ENCODE measurements at places on chromosomes 4 and X.

DNA sequence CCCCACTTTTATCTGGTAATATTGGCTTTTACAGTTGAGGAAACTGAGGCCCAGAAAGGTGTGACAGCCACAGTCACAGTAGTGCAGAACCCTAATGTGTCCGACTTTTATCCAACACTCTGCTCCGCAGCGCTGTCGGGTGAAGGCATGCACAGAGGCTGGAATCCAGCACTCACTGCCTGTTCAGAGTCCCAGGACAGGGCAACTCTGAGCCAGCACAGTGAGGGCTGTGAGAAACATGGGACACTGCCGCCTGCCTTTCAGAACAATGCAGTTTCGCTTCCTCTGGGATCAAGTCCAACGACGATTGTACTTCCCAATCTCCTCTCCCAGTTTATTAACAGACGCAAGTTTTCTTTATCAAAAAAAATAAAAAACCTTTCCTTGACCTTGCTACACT is 41.9 kb upstream of the PDGFRA start:
- DNase-seq: no peak

GRCh38 chr4:182928061-182928460 is 10.9 kb upstream of the DCTD start:
- no peak for DNase-seq

GRCh38 chr4:24131954-24132673 is 242.3 kb upstream of the PPARGC1A start:
- no peak for DNase-seq

GRCh38 chrX:27446423-27446822 is 16.7 kb downstream of the PPP4R3C start:
- DNase-seq: no peak

- DNase-seq: no peak
Observed at GRCh38 chr4:112857461-112857860, 192.0 kb upstream of the ANK2 start.

DNA sequence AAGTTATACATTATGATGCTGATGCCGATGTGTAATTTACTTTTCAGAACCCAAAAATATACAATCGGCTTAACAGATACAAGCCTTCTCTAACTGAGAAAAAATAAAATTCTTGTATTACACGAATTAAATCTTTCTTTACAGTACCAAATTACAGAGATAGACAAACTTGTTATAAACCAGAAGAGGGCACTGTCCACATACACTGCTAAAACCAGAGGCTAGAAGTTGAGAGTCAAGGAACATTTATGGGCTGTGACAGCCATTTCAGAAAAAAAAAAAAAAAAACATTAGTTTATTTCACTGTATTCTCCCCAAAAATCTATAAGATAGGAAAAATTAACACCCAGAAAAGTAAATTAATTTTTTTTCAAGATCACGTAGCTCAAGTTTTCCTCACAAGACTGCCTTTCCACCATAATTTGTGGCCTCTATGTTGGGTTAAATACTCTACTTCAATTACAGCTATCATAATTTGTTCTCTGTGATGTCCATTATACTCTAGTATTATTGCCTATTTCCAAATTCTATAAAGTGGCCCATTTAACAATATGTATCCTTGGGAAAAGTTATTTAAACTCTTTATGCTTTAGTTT is 12.0 kb downstream of the EREG start:
- peak; percentile 55 for DNase-seq

- DNase-seq: no peak
Observed at GRCh38 chr4:21447301-21448054, 501.1 kb downstream of the KCNIP4 start.

DNA sequence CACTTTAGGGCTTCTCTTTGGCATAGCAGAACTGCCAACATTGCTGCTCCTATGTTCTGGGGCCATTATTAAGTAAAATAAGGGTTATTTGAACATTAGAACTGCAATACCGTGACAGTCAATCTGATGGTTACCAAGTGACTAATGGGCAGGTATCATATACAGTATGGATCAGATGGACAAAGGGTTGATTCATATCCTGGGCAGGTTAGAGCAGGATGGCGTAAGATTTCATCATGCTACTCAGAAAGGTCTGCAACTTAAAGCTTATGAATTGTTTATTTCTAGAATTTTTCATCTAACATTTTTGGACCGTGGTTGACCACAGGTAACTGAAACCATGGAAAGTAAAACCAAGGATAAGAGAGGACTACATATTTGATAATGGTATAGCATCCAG is 40.9 kb downstream of the BRCC3 start:
- DNase-seq: no peak

GRCh38 chr4:9409793-9410192 is 34.4 kb upstream of the DEFB131A start:
- DNase-seq: no peak

- no peak for DNase-seq
Observed at GRCh38 chrX:644304-645281, 14.0 kb downstream of the SHOX start.

DNA sequence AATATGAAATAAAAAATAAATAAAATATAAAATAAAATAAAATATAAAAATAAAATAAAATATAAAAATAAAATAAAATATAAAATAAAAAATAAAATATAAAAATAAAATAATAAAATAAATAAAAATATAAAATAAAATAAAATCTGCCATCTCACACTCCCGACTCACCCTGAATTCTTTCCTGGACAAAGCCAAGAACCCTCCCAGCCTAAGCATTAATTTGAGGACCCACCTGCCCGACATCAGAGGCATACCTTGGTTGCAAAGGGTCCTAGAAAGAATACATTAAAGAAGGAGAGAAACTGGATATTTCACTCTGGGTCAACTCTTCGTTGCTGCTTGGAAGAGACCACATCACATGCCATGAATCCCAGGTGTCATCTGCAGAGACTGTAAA is 138.3 kb downstream of the CRLF2 start:
- no peak for DNase-seq

DNA sequence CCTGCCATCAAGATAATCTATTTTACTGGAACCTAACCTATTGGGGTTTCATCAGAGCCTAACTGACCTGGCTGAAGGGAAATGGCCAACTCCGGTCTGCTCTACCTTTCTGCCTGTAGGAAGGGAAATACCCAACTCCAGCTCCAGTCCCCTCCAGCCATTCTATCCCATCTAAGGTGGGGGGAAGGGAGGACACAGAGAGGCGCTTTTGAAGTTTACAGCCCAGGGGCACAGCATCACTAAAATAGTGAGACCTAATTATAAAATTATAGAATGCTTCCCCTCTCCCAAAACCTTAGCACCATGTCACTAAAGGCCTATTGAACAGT is 27.8 kb upstream of the ACSL4 start:
- no peak for DNase-seq

DNA sequence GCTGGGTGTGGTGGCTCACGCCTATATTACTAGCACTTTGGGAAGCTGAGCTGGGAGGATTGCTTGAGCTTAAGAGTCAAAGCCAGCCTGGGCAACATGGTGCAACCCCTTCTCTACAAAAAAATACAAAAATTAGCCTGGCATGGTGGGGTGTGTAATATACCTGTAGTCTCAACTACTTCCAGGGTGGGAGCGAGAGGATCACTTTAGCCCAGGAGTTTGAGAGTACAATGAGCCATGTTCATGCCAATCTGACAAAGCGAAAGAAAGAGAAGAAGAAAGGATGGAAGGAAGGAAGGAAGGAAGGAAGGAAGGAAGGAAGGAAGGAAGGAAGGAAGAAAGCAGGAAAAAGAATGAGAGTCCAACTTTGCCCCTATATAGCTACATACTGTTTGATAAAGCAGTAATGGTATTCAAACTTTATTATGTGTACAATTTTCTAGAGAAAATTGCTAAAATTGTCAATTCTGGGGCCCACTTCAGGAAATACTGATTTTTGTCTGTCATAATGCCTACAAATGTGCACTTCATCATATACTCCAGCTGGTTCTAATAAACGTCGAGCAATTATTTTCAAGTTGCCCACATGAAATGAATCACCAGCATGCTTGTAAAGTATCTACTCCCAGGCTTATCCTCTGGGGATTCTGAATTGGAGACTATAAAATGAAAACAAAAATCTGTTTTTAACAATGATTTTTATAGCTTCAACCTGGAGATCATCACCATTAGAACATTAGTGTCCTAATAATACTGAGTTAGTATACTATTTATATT is 132.3 kb downstream of the NDST4 start:
- DNase-seq: no peak

GRCh38 chr4:157509341-157509740 is 288.8 kb downstream of the GRIA2 start:
- no peak for DNase-seq

GRCh38 chrX:45667666-45668065 is 467.0 kb upstream of the DIPK2B start:
- no peak for DNase-seq

DNA sequence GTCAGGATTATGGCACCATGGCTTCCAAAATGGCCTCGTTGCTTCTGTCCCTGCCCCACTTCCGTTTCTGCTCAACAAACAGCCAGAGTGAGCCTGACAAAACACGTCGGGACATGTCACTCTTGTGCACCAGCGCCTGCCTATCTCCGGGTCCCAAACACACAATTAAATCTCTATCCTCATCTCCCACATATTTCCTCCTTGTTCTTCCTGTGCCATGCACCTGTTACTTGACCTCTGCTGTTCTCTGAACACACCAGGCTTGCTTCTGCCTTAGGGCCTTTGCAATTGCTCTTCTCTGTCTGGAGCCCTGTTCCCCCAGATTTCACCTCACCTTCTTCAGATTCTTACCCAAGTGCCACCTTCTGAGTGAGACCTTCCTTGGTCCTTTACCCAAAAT is 12.7 kb upstream of the CD38 start:
- DNase-seq: no peak

- no peak for DNase-seq
Observed at GRCh38 chr4:81042578-81043365, 12.3 kb downstream of the BMP3 start.

DNA sequence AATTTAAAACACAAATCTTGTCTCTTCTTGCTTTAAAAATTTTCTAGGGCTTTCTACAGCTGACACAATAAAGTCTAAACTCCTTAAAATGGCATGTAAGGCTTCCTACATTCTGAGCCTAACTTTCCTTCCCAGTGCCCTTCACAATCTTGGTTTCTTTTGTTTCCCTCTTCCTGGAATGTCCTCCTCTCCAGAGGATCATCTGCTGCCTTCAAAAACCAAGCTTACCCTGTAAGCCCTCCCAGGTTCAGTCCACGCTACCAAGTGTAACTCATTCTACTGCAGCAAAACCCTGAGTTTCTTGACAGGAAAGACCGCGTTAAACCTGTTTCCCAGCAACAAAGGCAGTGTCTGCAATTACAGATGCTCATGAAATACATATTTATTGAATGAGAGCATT is 91.3 kb downstream of the SHISA3 start:
- no peak for DNase-seq
